ENCODE measurements at places on chromosomes 12 and 14.

DNA sequence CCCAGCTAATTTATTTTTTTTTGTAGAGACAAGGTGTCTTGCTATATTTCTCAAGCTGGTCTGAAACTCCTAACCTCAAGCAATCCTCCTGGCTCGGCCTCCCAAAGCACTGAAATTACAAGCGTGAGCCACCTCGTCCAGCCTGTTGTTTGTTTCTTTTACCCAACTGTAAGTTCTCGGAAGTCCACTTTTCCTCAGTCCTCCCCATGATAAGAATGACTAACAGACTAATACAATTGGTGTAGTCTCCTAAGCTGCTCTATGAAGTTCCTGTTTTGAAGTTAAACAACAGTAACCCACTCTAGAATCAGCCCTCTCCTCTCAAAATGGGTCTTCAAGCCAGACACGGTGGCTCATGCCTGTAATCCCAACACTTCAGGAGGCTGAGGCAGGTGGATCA lies 36.5 kb downstream of the HIGD1C start:
- no peak for DNase-seq

DNA sequence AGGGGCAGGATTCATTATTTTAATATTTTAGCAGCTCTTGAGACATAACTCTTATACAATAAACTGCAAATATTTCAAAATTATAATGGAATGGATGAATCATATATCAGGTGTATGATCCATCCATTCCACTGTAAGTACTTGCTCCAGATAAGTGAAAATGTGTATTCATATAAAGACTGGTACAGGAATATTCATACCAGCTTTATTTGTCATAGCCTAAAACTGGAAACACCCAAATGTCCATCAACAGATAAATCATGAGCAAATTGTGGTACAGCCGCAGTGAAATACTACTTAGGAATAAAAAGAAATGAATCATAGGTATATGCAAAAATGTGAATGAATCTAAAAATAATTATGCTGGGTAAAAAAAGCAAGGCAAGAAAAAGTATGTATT lies 263.6 kb upstream of the SYT10 start:
- DNase-seq = no peak

- no peak for DNase-seq
Observed at GRCh38 chr12:46983959-46984841, 95.2 kb upstream of the PCED1B start.

- DNase-seq = no peak
Observed at GRCh38 chr14:74525361-74525851, 31.8 kb downstream of the ISCA2 start.

- DNase-seq = no peak
Observed at GRCh38 chr12:60501124-60501729, 905.4 kb downstream of the SLC16A7 start.

GRCh38 chr12:110934093-110934852 lies 13.9 kb upstream of the MYL2 start:
- no peak for DNase-seq

GRCh38 chr12:113010701-113011100 lies 32.4 kb downstream of the OAS2 start:
- DNase-seq = no peak

DNA sequence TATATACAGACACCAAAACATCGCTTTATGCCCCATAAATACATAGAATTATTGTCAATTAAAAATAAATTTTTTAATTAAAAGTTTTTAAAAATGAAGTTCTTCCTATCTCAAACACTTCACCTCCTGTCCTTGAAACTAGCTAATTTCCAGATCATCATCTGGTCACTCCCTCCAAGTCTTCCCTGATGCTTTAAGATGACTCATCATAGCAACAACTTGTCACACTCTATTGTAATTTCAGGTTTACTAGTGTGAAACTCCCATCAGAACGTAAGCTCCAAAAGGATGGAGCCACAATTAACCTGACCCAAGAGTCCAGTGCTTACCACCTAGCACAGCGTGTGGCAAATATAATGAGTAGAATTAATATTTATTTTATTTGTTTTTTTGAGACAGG lies 16.3 kb downstream of the GXYLT1 start:
- DNase-seq = no peak

DNA sequence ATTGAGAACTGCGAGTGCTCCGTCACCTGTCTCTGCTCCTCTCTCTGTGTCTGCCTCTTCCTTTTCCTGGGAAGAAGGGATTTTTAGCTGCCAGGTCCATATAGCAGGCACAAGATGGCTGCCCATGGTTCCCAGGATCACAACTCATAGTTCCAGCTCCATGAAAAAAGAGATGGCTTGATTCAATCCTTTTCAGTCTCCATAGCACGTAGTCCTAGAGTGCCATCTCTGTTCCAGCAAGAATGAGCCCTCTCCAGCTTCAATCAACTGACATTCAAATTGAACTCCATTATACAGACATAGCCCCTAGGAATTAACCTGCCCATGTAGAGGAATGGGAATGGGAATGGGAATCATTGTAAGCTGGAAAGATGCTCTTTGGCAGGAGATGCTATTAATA lies 34.7 kb upstream of the RTRAF start:
- DNase-seq = no peak

DNA sequence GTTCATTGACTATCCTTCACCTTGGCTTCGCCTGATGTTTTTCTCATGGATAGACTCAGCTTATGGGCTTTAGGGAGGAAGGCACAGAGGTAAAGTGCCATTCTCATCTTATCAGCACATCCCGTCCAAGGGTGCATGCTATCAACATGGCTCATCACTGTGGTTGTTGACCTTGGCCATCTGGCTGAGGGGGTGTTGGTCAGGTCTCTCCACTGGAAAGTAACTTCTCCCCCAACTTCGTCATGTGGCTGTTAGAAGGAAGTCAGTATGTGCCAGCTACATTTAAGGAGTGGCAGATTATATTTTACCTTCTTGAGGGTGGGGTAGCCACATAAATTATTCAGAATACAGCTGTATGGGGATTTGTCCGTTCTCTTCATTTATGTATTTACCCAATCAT lies 68.9 kb downstream of the EML1 start:
- no peak for DNase-seq

DNA sequence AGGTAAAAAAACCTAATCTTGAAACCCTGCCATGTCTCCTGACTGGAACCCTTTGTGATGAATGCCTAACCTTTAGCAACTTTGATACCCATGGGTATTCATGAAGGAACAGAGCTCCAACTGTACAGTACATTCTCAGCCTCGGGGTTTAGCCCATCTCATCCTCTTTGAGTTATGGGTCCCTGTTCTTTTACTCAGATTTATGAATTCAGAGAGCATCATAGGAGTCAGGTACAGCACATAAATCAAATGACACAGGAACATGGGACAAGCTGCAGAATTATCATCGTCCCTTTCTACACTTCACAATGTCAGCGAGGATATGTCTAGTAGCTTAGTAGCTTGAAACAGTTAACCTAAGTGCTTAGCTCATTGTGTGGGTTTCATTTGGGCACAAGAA lies 527.4 kb downstream of the NOVA1 start:
- DNase-seq = no peak

DNA sequence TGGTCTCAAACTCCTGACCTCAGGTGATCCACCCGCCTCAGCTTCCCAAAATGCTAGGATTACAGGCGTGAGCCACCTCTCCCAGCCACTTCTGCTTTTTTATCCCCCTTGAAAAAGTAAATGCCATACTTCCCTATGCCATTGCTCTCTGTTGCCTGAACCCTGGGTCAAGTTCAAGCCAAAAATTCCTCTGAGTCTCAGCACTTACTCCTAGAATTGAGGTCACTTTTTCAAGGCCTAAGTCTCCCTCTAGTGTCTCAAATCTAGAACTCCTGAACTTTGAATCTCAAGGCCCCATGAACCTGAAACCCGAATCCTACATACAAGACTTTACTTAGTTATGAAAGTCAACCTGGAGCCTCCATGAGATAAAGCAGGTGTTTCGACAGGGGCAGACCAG lies 1.4 kb upstream of the APOBEC1 start:
- no peak for DNase-seq

DNA sequence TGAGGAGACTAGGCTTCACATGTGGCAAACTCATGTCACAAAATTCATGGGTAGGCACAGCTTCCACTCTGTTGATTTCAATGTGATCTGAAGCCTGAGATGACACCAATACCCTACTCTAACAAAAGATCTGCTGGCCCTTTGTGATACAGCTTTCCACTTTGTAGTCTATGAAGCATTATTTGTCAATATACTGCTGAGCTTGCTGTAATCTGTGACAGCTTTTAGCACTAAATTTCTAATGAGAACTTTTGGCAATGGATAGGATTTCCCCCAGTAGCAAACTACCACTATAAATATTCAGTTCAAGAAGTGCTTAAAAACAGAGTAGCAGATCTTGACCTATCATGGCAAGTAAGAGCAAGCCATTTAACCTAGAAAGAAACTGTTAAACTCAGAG lies 5.6 kb upstream of the HEATR5A start:
- no peak for DNase-seq

DNA sequence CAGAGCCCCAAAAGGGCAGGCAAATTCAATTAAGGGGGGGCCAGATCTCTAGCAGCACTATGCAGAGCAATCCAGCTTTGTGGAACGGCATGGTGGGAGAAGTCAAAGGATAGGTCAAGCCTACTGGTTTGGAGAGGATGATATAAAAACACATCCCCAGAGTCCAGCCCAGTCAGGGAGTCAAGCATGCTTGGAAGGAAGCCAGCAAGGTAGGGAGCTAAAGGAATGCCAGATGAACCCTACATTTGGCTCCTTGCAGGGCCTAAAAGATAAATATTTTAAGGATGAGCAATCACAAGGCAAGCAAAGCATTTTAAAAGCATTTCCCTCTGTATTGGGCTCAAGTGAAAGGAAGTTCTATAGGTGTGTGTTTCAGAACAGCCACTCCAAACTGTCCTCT lies 21.4 kb downstream of the KCTD10 start:
- DNase-seq = no peak

GRCh38 chr14:104137297-104138097 lies 890 bp upstream of the KIF26A start:
- no peak for DNase-seq

DNA sequence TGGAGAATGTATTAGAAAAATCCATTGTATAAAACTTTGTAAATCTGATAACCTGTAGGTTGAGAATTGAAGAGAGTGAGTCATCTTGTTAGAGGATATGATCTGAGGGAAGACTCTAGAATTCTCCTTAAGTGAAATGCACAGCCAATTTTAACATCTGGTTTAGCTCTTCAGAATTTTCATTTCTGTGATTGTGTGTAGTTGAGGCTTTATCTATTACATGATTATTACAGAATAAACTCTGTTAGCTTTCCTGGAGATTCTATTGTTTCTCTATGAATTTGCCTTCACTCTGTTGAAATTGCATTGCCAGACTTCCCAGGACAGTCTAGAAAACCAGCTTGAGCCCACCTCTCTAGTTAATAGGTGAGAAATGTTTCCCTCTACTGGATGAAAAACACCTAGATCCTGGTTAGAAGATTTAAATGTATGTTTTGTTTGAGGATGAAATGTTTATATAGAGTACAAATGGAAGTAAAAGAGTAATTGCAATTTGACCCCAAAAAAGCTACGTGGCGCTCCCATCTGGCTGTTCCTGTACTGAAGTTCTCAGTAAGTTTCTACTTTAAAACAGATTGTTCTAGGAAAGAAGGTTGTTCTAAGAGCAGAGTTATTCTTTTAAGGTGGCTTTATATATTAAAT lies 2.9 kb downstream of the NUDT4 start:
- no peak for DNase-seq
